ENCODE measurements at places on chromosomes 7 and 10.

DNA sequence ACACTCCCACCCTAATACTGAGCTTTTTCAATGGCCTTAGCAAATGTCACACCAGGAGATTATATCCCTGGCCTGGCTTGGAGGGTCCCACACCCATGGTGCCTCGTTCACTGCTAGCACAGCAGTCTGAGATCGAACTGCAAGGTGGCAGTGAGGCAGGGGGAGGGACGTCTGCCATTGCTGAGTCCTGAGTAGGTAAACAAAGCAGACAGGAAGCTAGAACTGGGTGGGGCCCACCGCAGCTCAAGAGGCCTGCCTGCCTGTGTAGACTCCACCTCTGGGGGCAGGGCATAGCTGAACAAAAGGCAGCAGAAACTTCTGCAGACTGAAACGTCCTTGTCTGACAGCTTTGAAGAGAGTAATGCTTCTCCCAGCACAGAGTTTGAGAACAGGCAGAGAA, 338.9 kb upstream of the MBL2 start:
- DNase-seq = no peak

GRCh38 chr7:126698909-126699308, 553.8 kb downstream of the GRM8 start:
- no peak for DNase-seq

GRCh38 chr10:51951601-51952000, 252.2 kb upstream of the CSTF2T start:
- no peak for DNase-seq

- DNase-seq = no peak
Measured at GRCh38 chr10:30422981-30423654, 10.9 kb upstream of the MAP3K8 start.

GRCh38 chr10:127976286-127976685, 69.4 kb downstream of the PTPRE start:
- no peak for DNase-seq

- DNase-seq = no peak
Measured at GRCh38 chr10:59538623-59539022, 171.0 kb downstream of the SLC16A9 start.

DNA sequence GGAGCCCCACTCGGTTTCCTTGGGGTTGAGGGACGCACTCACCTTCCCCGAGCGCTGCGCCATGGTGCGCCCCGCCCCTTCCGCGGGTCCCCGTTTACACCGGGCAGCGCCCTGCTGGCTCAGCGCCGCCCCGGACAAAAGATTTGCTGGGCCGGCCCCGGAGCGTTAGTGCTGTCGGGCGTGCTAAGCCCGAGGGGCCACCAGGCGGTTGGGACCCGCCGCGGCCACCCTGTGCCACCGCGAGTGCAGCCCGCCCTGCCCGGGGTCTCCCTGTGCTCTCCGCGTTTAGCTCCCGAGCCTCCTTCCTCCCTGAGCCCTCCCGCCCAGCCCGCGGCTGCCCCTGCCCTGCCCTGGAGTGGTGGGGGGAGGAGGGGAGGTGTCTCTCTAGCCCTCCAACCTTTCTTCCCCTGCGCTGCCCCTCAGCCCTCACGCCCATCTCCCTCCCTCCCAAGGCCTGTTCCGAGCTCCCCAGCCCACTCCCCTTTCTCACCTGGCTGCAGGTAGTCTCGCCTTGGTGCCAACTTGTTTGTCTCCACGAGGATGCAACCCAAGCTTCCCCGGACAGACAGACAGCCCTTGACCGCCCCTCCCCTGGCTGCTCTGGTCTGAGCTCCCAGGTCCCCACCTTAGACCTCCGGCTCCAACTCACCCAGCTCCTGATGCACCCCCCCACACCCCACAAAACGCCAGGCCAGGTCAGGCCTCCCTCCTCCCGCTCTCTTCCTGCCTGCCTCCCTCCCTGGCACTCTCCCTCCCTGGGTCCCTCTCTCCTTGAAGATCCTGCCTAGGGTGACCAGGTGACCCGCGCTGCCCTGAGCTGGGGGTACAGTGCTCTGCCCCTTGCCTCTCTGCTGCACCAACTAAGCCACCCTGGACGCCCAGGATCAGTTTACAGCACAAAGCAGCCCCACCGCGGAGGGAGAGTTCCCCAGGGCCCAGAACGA, at the start of gene CRYGN:
Gene CRYGN, minus strand, starts transcription at position 287 of the 944 bp plus-strand sequence. Its CDS starts 224 bp downstream, at position 63.
- DNase-seq = no peak

DNA sequence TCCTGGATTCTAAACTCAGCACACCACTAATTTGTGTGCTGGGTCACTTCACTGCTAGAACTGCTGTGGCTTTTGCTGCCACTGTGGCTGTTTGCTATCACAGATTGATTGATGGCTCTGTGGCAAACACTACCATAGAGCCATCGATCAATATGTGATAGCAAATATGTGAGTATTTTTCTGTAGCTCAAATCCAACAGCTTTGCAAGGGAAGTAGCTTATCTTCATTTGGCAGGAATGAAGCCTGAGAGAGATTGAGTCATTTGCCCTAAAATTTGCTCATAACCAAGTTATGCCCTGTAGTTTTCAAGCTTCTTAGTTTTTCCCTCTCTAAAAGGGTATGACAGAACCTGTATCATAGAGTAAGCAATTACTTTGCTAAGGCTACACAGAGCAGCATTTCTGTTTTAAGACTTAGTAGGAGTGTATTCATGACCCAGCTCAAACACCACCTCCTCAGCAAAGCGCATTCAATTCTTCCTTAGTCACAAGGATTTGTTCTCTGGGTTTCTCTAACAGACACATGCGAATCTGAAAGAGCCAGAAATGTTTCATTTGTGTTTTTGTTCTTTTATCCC, 43.1 kb downstream of the MINPP1 start:
- DNase-seq = no peak

DNA sequence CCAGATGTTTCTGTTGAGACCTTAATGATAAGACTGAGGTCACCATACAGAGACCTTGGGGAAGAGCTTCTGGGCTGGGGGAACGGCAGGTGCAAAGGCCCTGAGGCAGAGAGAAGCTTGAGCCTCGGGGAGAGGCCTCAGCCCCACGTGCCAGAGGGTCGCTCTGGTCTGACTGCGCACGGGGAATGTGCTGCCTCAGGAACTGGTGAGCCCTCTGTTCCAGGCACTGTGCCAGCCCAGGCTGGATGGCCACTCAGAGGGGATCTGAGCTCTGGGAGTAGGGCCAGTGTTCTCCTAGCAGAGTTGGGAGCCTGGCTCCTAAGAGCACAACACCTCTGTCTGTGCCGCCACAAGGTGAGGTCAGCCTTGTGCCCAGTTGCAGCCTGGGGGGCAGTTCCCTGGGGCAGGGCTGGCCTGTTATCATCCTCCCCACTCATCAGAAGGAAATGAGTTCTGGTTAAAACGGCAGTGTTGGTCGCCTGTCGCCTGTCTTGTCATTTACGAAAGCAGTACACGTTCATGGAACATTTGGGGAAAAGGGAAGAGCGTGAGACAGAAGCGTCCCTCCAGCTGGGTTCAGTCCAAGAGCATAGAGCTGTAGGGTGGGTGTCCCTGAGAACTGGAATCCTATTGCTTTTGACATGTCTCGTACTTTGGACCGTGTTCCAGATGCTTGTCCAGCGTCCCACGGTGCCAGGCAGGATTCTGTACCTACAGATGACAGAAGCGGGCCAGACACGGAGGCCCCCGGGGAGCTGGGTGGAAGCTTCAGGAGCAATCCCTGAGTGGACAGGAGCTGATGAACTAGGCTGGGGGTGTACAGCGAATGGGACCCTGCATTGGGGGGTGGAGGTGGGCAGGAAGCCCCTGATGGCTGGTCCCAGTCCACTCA, 4.3 kb downstream of the TTYH3 start:
- DNase-seq = no peak

Data from naive B cell (primary cell).